ENCODE measurements at places on chromosomes 3 and 15.
A peak's percentile ranks its signal among the peaks of the same experiment; 100 is the strongest.

DNA sequence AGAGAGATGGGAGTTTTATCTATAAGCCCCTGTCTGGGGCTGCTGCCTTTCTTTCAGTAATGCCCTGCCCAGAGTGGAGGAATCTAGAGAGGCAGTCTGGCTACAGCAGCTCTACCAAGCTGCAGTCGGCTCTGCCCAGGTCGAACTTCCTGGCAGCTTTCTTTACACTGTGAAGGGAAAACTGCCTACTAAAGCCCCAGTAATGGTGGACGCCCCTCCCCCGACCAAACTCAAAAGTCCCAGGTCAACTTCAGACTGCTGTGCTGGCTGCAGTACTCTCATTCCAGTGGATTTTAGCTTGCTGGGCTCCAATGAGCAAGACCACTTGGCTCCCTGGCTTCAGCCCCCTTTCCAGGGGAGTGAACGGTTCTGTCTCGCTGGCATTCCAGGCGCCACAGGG is 65.9 kb upstream of the RARB start:
- DNase-seq, result no peak

DNA sequence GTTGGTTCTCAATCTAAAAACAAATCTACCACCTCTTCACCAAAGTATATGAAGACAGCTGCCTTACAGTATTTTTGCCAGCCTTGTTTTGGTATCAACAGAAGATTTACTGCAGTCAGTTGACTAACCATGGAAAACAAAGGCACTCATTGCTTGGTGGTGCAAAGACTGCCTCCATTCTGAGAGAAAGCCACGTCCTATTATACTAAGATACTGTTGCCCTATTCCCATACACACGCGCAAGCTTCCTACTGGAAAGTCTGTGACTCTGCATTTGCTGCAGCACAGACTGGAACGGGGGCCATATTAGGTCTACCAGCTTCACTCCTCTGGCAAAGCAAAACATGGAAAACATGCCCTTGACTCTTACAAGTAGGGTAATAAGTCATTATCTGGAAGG is 18.0 kb downstream of the MTMR10 start:
- DNase-seq, result no peak

GRCh38 chr3:187935623-187936156 is 190.4 kb upstream of the BCL6 start:
- DNase-seq, result no peak

- DNase-seq, result no peak
Observed at GRCh38 chr15:31516440-31516839, 189.8 kb downstream of the KLF13 start.

GRCh38 chr3:81676706-81677456 is 84.6 kb downstream of the GBE1 start:
- DNase-seq, result no peak

DNA sequence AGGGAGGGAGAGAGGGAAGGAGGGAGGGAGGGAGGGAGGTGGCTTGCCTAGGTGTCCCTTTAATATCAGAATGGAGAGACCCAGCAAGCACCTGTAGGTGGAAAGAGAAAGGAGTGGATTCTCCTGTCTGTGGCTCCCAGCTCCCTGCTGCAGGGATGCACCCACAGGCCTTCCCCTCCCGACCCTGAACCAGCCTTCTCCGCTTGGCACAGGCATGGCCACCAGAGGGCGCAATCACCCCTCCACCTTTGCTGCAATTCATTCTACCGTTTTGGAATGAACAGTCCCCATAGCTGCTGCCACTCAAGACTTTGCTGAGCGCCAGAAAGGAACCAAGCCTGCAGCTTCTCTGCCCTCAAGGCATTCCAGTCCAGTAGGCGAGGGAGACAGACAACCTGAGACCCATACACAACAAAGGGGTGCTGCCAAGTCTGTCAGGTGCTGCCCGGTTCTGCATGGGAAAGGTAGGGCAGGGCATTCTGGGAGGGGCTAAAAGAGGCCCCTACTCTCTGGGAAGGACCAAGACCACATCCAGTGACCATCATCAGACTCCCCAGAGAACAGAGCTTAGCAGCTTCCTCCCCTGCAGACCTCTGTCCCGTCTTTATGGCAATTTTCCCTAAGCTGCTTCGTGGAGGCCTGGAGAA is 4.9 kb downstream of the TLR9 start:
- peak; percentile 78 for DNase-seq

- DNase-seq, result no peak
Observed at GRCh38 chr15:33729653-33730052, 238.6 kb upstream of the CHRM5 start.

- DNase-seq, result no peak
Observed at GRCh38 chr15:26146202-26146601, 283.1 kb upstream of the ATP10A start.

DNA sequence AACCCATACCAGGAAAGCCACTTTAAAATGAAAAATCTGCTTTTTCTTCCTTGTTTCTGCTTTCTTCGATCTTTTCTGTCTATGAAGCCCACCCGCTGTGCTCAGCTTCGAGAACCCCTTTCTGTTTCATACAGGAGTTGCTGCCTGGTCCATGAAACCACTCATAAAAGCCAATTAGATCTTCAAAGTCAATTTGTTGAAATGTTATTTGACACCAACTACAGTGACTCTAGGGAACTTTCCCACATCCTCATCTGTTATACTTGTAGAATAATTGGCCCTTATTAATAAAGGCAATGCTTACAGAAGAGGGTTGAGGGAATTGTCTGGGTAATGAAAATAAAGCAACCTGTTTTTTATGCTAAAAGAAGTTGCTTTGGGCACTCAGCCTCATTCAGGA is 523.6 kb downstream of the OCA2 start:
- DNase-seq, result no peak

- no peak for DNase-seq
Observed at GRCh38 chr3:29331456-29332194, 50.8 kb downstream of the RBMS3 start.

- DNase-seq, result no peak
Observed at GRCh38 chr15:88250826-88251225, 5.7 kb downstream of the NTRK3 start.

- DNase-seq, result no peak
Observed at GRCh38 chr3:52534281-52535183, 875 bp upstream of the NT5DC2 start.

- no peak for DNase-seq
Observed at GRCh38 chr3:105700575-105700974, 168.2 kb downstream of the CBLB start.

- no peak for DNase-seq
Observed at GRCh38 chr15:23694592-23694991, 7.5 kb upstream of the NDN start.

- DNase-seq, result no peak
Observed at GRCh38 chr15:28260722-28261121, 61.3 kb downstream of the HERC2 start.

GRCh38 chr15:73897441-73898261 is 24.3 kb downstream of the TBC1D21 start:
- no peak for DNase-seq

DNA sequence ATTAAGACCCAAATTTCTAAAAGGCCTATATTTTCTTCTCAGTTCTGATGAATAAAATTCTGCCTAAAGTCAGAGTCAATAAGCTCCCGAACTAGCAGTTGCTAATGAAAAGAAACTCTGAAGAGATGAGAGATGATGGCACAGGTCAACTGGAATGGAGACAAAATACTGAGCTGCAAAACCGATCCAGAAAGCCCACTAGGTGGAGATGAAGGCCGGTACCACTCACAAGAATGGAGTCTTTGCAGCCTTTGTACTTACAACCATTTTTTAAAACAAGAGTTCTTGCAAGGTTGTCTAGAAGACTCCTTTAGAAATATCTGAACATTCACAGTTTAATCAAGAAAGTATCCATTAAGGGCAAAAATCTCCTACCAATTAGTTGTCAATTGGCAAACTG is 119.9 kb upstream of the TJP1 start:
- DNase-seq, result no peak

DNA sequence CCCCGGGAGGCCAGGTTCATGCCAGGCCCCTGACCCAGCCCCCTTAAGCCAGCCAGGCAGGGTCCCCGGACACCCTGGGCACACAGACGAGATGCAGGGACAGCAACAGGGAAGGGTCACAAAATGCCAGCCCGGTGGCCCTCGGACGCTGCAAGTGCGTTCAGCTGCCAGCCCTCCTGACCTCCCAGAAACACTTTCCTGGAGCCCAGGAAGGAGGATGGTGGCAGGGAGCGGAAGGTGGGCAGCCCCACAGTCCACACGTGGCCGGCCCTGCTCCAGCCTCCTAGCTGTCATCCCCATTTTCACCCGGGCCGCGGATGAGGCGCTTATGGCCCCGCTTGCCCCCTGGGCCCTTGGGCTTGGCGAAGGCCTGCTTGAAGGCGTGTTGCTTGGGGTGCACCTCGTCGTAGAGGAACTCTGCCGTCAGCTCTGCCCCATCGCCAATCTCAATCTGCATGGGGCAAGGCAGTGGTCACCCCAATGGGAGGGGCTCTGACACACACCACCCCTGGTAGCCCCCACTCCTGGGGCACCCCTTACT is 3.4 kb upstream of the TLR9 start:
- DNase-seq, result no peak

Measured in activated T-helper 1 cell treated with anti-CD3 and anti-CD28 coated beads, Interleukin-2, amount 50 U/mL, for 16 hours (primary cell).